ENCODE measurements at places on chromosomes 7 and 10. TPM values are rescaled to one million over a fixed set of nuclear protein-coding genes. Genes with fewer than 3 reads are reported as not detected.

- DNase-seq = no peak
Measured at GRCh38 chr10:22570733-22571430, 143.5 kb downstream of the PIP4K2A start.

Gene TACR2
- not detected for polyA plus RNA-seq

DNA sequence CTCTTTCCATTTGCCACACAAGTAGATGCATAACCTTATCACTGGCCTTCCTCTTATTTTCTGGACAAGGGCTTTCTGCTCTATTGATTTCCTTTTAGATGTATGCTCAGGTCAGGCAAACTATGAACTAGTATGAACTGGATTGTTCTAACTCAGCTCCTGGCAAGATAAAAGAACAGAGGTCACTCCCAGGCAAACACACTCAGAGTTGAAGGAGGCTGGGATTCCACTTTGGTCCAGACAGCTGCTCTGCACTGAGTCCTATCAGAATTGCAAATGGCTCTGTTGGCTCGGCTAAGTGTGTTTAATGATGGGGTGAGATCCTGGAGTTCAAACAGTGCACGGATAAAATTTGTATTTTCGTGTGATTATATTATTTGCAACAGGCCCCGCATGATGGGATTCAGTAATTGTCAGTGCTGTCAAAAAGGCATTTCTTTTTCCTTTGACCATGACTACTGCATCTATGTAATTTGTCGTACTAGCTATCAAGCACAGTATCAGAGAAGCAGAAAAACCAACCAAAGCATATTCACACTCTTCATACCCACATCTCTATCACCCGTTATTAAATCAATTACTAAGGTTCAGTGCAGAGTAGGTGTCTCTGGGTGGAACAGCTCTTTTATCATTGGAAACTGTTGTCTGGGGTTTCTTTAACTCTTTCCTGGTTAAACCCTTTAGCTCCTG is 288.1 kb upstream of the PRKCQ start:
- no peak for DNase-seq

GRCh38 chr10:129581827-129582411 is 114.9 kb downstream of the MGMT start:
- DNase-seq = no peak

DNA sequence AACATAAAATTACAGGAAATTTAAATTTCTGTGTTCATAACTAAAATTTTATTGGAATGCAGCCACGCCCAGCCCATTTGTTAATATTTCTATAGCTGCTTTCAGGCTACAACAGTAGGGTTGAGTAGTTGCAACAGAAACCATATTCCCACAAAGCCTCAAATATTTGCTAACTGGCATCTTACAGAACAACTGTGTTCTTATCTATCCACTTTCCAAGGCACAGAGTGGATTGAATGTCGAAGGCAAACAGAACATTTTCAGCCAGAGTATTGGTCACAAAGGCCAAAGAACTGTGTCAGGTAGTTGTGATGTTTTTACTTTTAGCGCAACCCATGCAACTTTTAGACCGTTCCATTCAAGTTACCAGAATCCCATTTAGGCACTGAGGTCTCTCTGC is 51.1 kb upstream of the OPN4 start:
- DNase-seq = no peak

Gene ALOX5
- polyA plus RNA-seq = not detected

- no peak for DNase-seq
Measured at GRCh38 chr10:60347270-60347669, 42.4 kb downstream of the ANK3 start.

DNA sequence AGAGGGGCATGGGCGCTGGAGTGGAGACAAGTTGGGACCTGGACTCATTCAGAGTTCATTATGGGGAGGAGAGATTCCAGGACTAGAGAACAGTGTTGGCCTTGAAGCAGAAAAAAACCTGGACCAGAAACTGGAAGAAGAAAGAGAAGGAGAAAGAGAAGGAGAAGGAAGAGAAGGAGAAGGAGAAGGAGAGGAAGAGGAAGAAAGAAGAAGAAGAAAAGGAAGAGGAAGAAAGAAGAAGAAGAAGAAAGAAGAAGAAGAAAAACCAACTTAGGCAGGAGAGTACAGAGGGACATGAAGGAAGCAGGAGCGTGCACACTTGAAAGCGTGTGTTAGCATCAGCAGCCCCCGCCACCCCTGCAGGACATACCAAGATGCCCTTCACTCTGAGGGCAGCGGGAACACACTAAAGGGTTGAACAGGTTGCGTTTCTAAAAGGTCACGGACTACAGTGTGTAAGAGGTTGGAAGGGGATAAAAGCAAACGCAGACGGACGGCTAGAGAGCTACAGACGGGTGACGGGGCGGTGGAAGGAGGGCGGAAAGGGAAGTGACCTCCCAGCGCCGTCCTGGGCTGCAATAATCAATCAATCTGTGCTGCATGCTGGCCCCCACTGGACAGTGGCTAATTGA is 95.3 kb downstream of the SEC61G start:
- no peak for DNase-seq

Gene ZNF804B
- polyA plus RNA-seq = not detected

DNA sequence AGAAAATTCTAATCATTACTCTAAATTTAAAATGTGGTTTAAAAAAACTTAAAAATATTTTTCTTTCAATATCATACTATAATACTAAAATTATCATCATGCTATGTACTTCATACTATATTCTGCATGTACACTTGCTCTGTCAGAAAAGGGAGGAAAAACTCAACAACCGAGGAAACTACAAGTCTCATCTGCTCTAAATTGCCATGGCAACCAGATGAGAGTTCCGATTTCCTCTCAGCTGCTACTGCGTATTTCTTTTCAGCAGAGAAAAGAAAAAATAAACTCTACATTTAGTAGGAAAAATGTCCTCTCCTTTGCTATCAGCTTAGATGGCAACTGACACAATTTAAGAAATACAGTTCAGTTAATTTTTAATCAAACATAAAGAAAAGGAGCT is 178.9 kb downstream of the SRPK2 start:
- DNase-seq = peak; percentile 20

DNA sequence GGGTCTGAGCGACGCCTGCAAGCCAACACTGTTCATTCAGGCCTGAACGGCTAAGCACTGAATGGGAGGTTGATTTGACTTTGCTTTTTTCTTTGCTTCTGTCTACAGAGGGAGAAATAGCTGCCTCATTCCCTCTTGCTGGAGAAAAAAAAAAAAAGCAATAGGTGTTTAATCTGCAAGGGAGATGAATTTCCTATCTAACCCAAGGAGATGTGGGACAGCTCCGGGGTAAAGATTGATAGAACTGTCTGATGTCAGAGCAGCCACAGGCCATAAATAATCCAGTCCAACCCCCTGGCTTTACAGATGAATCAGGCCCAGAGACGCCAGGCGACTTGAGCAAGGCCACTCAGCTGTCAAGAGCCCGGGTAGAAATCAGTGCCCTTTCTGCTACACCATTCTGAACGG is 168.0 kb downstream of the ARHGAP12 start:
- DNase-seq = no peak

GRCh38 chr7:158101821-158102450 is 485.7 kb downstream of the PTPRN2 start:
- DNase-seq = no peak

- DNase-seq = no peak
Measured at GRCh38 chr7:70649323-70649722, 482.6 kb upstream of the GALNT17 start.

DNA sequence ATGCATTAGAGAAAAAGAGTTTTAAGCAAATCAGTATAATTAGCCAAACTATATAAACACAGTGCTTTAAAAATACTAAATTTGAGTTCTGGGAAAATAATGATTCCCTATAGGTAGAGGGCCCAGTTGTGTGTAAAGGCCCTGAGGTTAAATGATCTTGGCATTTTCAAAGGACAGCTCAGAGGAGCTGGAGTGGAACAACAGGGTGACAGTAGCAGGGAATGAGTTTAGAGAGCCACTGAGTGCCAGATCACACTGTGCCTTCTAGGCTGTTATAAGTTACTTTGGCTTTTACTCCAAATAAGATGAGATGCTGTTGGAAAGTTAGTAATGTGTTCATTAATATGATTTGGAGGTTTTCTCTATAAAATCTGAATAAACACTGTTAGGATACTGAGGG is 34.6 kb downstream of the VWDE start:
- DNase-seq = no peak

DNA sequence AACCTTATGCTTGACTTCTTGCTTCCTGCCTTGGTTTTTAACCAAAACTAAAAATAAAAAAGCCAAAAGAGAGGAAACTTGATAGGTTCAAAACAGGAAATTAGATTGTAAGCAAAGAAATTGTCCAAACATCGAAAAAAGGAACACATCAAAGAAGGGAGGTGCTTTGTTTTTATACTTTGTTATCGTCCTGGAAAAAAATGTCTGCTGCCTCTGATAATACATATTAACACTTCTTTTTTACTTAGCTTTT is 286.6 kb upstream of the C7orf33 start:
- DNase-seq = no peak

DNA sequence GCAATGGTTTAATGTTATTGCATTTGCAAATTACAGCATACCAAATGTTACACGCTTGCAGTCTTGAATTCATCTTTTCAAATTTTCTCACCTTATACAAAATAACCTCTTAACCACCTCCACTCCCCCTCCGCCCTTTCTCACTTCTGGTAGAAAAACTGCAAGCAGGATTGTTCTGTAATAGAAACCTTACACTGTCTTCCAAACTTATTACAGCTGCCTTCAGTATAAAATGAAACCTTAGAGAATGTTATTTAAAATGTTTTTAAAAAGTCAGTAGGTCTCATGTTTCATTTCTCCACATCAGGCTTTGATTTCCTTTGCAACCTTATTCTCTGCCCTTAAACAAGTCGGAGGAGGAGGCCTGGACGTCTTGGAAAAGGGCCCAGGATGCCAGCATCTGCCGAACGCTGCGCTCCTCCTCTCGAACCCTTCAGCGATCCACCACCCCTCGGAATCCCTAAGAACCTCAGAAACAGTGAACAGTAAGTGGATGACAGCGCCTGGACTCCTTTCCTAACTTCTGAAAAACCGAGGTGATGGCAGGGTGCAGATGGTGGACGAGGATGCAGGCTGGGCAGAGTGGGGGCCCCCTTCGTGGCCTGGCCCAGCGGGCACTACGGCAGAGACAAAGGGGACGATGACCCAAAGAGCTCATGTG is 74.0 kb downstream of the FGFR2 start:
- DNase-seq = no peak

Gene COL28A1
- 0.16 TPM for polyA plus RNA-seq

Gene AGR2
- not detected for polyA plus RNA-seq

Gene ECHDC3
- 5.0 TPM for polyA plus RNA-seq

GRCh38 chr7:44767134-44767911 is 18.7 kb downstream of the ZMIZ2 start:
- no peak for DNase-seq

Gene MARCHF5
- polyA plus RNA-seq = 20.3 TPM

DNA sequence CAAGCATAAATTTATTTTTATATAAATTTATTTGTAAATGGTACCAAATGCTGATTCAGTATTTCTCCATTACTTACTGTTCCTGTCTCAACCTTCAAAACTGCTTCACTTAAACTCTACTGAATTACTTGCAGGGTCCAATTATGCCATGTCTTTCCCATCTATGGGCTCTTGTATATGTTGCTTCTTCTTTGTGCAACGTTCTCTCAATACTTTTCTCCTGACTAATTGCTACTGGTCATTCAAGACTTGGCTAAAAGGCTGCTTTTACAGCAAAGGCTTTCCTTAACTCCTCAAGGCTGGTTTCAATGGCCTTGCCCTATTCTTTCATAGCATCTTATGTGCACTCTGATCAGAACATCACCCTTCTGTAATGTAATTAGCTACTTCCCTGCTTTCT is 67.9 kb downstream of the RNLS start:
- DNase-seq = peak; percentile 61

GRCh38 chr10:93080350-93081046 is 6.8 kb downstream of the CYP26A1 start:
- peak; percentile 37 for DNase-seq

Gene CLDN4
- polyA plus RNA-seq = 4.4 TPM

Gene HHEX
- polyA plus RNA-seq = 7.7 TPM

DNA sequence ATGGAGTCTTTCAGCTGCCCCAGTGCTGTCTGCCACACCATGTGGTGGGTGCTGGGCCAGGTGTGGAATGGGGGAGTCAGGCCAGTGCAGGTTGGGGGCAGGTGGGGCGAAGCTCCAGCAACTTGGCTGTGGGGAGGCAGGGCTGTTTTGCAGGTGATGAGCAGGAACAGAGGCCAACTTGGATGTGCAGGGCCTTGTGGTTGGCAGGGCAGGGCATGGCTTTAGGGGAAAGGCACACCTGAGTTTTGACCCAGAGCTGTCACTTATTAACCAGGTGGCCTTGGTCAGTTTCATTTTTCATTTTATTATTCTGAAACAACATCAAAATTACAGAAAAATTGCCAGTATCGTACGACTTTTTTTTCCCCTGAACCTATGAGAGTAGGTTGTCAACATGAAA is 1.1 kb upstream of the SFTPA2 start:
- no peak for DNase-seq

GRCh38 chr10:102641402-102641801 is 2.9 kb upstream of the TRIM8 start:
- DNase-seq = no peak

Gene NAT16
- 0.05 TPM for polyA plus RNA-seq

- no peak for DNase-seq
Measured at GRCh38 chr10:119319161-119319919, 112.0 kb downstream of the GRK5 start.

GRCh38 chr7:47380325-47381133 is 201.4 kb downstream of the TNS3 start:
- DNase-seq = peak; percentile 73

Gene GLI3
- polyA plus RNA-seq = 3.9 TPM

DNA sequence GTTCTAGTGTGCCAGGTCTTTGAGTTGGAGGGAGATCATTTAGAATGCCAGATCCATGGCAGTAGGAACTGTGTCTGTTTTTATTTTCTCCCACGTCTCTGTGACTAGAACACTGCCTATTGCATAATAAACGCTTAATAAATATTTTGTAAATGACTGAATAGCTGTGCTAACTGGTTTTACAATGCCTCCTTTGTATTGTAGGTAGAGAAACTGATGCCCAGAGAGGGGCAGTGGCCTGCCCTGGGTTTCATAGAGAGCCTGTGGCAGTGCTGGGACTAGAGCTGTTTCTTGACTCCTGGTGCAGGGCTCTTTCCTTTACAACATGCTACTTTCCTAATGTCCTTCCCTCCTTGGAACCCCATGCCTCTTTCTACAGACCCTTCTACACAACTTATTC is 2.5 kb downstream of the TAS2R5 start:
- DNase-seq = no peak

DNA sequence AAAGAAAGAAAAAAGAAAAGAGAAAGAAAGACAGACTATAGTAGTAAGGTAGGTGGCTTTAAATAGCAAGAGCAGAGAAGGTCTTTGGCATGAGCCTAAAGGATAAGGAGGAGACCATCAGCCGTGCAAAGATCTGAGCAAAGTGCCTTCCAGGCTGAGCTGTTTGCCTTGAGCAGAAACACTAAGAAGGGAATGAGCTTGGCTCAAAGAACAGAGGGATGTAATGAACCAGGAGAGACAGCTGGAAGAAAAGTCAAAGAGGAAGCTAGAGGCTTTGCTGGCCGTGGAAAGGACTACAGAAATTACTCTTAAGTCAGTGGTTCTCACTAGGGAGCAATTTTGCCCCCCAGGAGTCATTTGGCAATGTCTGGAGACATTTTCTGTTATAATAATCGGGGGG is 228.6 kb downstream of the FGFR2 start:
- no peak for DNase-seq

GRCh38 chr10:27646194-27646593 is 99.4 kb downstream of the MKX start:
- peak; percentile 68 for DNase-seq

GRCh38 chr7:30321089-30321881 is 36.9 kb downstream of the ZNRF2 start:
- no peak for DNase-seq

GRCh38 chr10:113423981-113424721 is 128.7 kb upstream of the HABP2 start:
- no peak for DNase-seq

Gene ASAH2
- 0.31 TPM for polyA plus RNA-seq

Measured in IMR-90 (cell line).